Right ventricle myocardium inferior (tissue), 1 donor: ENCODE measurements at places on chromosomes 6 and 20. TPM values are rescaled to one million over a fixed set of nuclear protein-coding genes. Genes with fewer than 3 reads are reported as not detected.

- no peak for DNase-seq
These were observed 33.8 kb upstream of the CTAGE9 start for GRCh38 chr6:131744432-131745287.

DNA sequence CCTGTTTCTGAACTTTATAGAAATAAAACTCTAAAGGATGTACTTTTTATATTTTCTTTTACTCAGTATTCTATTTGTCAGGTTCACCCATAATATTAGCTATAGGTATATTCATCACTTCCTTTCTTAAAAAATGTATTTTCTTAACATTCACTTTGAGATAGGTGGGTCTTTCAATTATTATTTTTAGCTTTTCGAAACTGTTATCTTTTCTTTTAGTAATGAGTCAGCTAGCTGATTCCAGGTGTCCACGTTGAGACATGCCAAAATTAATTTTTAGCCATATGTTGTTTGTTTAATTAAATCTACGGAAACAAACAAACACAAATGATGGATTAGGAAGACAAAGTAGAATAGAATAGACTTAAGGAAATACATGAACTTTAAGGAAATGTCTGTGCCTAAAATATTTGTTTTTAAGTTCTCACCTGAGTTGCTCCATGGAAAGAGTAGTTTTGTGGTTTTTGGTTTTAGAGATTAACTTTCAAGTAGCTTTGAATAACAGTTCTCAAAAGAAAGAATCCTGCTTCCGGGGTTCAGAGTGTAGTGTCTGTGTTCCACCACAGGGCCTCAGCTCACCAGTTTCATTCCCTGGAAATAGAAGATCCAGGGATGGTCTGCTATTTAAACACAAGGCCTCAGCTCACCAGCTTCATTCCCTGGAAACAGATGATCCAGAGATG is 435.0 kb downstream of the HAO1 start:
- no peak for DNase-seq

DNA sequence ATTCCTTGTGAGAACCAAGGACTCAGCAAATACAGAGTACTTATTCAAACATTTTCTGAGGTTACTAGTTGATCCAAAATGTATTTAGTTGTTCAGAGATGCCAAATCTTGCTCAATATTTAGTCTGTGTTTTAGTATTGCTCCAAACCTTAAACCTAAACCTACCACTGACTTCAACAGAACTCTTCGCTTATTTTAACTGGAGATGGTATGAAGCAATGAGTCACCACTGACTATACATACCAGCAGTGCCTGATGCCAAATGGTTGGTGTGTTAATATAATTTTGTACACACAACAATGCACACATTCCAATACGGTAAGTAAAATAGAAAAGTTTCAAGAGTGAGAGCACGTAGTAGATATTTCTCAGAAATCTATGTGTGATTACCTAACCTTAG is 1.9 kb upstream of the SPTLC3 start:
- no peak for DNase-seq

- DNase-seq = no peak
These were observed 500.4 kb upstream of the CHD6 start for GRCh38 chr20:42118409-42119125.

GRCh38 chr6:14682812-14683211 is 563.1 kb upstream of the JARID2 start:
- no peak for DNase-seq

GRCh38 chr6:155762649-155763048 is 307.0 kb upstream of the NOX3 start:
- DNase-seq = no peak

The ACSS1 gene
- total RNA-seq = 135 TPM

DNA sequence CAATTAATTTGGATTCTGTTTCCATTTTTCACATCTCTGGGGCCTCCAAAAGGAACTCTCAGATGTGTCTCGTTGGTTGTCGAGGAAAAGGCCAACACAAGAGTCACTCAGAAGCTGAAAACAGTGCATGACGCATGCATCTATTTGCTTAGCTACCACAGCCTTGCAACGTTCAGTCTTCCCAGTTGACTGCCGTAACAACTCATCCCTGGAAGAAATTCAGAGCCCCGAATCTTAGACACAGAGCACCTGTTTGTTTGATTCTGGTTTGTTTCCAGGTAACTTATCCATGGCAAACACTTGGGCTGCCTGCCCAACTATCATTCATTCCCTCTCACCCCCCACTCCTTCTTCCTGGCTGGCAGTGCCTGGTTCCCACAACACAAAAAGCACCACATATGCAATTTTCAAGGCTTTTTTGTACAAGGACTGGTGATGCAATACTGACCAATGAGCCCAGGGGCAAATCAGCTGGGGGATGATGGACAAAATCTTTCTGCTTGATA is 60.5 kb downstream of the ZMYND8 start:
- DNase-seq = no peak

GRCh38 chr6:47106216-47106615 is 64.1 kb upstream of the ADGRF1 start:
- DNase-seq = no peak

The FOXQ1 gene
- not detected for total RNA-seq

The PDYN gene
- total RNA-seq = not detected

The NRSN1 gene
- total RNA-seq = not detected

DNA sequence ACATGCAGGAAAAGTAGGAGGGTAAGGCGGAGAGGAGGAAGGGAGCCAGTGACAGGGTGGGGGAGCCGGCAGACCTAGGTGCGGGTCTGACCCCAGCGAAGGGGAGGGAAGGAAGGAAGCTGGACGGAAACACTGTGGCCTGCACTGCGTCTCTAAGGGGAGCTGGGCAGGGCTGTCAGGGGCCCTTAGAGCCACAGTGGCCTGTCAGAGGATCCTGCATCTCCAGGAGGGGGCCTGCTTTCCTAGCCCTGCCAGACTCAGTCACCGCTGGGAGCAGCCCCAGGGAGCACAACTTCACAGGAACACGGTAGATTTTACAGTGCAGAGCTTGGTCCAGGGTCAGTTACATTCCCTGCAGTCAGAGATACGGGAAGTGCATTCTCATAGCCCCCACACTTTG is 118.2 kb downstream of the PACRG start:
- DNase-seq = no peak
